Left hindlimb (tissue), 1 donor: ENCODE measurements at places on chromosomes 2 and 18.

- DNase-seq: no peak
Measured at GRCh38 chr18:3383381-3383915, 66.5 kb upstream of the TGIF1 start.

DNA sequence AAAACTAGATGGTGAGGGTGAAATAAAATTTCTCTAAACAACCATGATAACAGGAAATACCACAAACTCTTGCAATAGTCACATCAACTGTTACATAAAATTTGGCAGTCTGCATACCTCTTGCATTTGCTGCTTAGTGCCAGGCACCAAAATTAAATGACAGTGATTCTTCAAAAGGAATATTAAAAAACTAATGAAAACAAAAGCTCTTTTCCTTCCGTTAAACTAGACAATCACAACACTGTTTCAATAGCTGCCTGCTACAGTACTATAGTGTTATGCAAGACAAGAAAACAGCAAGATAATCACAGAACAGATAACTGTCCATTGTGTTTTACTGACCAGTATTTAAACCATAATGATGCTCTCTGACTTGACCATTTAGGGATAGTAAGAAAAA, 239.0 kb upstream of the SMAD7 start:
- no peak for DNase-seq

GRCh38 chr2:30612371-30612770, 165.3 kb downstream of the LCLAT1 start:
- DNase-seq: no peak

DNA sequence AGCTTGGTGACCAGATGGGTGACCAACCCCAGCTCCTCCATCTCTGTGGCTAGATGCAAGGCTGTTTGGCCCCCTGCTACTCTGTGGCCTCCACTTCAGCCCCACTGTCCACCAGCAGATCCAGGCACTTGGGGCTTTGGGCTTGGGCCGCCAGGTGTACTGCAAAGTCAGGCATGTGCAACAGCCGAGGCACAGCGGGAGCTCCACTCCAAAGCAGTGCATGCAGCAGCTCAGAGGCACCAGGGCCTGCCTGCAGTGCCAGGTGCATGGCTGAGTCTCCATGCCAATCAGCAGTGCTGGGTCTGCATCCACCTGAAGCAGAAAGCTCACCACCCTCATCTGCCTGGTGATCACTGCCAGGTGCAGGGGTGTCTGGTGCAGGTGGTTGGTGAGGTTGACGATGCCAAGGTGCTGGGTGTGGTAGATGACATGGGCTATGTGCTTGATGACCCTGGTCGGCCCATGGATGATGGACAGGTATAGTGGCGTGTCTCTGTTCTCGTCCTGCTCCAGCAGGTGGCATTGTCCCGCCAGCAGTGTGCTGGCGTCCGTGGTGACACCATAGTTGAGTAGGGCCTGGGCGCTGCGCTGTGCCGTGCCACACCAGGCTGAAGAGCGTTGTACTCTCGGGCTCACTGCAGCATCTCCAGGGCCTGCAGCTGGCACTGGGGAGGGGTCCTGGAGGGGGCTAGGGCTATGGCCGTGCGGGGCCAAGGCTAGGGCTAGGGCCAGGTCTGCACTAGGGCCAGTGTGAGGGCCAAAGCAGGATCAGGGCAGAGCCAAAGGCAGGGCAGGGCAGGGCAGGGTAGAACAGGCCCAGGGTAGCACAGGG, 1.0 kb upstream of the ANKRD62 start:
- no peak for DNase-seq

- no peak for DNase-seq
Measured at GRCh38 chr2:7278984-7279383, 361.8 kb downstream of the RNF144A start.

GRCh38 chr2:109383505-109384307, 230.1 kb downstream of the SEPTIN10 start:
- peak; percentile 13 for DNase-seq
